ENCODE measurements at places on chromosomes 13 and 19.

GRCh38 chr13:98399756-98400155, 177.2 kb downstream of the STK24 start:
- peak; percentile 43 for DNase-seq

GRCh38 chr13:80361883-80362327, 21.0 kb upstream of the SPRY2 start:
- DNase-seq = no peak

DNA sequence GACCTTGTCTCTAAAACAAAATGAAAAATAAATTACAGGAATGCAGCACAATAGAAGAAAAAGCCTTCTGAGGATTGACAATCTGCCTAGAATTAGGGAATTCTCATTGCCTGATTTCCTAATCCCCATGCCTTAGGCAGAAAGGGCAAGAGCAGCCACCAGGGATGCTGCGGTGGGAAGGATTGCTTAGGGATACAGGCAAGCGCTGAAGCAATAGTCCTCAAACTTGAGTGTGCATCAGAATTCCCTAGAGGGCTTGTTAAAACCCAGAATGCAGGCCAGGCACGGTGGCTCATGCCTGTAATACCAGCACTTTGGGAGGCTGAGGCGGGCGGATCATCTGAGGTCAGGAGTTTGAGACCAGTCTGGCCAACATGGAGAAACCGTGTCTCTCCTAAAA, 1.0 kb upstream of the OR7C2 start:
- no peak for DNase-seq

DNA sequence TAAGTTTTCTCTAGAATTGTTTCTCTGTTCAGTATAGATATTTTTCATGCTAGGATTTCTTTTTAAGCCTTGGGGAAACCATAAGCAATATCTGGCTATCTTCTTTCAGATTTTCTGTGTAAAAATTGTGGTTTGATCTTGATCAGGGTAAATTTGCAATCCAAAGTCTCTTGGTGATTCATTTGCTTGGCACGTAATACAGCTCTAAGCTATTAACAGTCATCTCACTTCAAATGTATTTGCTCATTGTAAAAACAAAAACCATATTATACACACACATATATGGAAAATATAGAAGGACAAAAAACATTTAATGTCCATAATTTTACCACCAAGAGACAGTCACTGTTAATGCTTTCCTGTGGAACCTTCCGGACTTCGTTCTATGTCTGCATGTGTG, 191.0 kb downstream of the SHISA2 start:
- DNase-seq = peak; percentile 90

DNA sequence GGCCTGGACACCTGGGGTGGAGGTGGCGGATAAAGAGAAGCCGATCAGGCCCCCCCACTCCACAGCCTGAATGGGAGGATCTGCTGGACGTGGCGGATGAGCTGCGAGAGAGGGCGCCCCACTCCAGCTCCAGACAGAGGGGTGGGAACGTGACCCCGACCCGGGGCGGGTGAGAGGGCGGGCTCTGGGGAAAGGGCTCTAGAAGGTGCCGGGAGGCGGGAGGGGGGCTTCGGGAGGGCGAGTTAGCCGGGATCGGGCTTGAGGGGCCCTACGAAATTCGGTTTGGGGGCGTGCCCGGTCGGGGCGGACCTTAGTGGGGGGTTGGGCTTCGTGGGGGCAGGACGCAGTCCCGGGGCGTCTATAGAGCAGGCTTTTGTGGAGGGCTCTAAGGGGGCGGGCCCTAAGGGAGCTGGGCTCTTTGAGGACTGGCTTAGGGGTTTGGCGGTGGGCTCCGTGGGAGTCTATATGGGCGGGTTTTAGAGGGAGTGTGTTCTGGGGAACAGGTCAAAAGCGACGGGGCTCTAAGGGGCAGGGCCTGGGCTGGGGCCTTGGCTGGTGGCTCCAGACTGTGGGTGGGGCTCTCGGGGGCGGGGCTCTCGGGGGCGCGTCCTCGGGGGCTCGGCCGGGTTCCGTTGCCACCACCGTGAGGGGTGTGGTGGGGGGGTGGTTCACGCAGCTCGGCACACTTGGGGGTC, 4.1 kb upstream of the NANOS3 start:
- no peak for DNase-seq

DNA sequence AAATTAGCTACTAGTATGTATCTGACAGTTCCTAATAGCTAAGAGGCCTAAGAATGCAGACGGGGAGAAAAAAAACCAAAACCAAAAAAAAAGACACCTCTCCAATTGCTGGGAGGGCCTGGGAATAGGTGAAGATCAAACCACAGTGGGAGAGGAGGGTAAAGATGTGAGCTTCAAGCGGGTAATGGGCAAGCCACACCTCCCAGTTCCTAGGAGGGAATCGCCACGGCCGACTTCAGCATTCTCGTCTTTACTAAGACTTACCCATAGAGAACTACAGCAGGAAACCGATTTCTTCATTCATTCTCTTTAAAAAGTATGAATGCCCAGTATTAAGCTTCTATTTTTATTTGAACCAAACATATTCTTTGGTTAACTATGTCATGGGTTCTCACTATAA, 5.6 kb upstream of the EEF1AKMT1 start:
- DNase-seq = no peak

GRCh38 chr13:21234526-21234925, 58.1 kb downstream of the MRPL57 start:
- DNase-seq = no peak

- DNase-seq = no peak
These were observed 718.5 kb downstream of the SLITRK6 start for GRCh38 chr13:85080691-85081090.

GRCh38 chr19:6796278-6796677, 23.8 kb downstream of the VAV1 start:
- no peak for DNase-seq

DNA sequence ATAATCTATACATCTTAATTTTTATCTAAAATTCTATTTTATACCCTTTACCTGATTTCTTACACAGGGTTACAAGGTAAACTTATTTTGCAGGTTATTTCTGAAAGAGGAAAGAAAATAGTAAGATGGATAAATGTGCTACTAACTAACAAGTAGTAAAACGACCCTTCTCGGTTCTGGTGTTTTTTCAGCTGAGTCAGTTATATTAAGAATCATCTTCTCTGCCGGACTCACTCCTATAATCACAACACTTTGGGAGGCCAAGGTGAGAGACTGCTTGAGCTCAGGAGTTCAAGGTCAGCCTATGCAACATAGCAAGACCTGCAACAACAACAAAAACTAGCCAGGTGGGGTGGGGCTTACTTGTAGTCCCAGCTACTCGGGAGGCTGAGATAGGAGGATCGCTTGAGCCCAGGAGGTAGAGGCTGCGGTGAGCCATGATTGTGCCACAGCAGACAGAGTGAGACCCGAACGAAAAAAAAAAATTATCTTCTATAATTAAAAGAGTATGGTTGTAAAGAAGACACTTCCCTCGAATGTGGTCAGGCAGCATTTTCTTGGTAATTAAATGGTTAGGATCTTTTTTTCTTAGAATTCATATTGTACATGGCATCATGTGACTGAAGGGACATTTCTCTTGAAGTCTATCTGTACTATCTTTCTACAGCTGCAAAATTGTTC, 27.9 kb upstream of the RCBTB2 start:
- no peak for DNase-seq

- DNase-seq = no peak
These were observed 25.3 kb downstream of the RAP2A start for GRCh38 chr13:97459215-97459777.

Measured in fibroblast of skin of back (primary cell).